ENCODE measurements at places on chromosomes 7 and 10.

DNA sequence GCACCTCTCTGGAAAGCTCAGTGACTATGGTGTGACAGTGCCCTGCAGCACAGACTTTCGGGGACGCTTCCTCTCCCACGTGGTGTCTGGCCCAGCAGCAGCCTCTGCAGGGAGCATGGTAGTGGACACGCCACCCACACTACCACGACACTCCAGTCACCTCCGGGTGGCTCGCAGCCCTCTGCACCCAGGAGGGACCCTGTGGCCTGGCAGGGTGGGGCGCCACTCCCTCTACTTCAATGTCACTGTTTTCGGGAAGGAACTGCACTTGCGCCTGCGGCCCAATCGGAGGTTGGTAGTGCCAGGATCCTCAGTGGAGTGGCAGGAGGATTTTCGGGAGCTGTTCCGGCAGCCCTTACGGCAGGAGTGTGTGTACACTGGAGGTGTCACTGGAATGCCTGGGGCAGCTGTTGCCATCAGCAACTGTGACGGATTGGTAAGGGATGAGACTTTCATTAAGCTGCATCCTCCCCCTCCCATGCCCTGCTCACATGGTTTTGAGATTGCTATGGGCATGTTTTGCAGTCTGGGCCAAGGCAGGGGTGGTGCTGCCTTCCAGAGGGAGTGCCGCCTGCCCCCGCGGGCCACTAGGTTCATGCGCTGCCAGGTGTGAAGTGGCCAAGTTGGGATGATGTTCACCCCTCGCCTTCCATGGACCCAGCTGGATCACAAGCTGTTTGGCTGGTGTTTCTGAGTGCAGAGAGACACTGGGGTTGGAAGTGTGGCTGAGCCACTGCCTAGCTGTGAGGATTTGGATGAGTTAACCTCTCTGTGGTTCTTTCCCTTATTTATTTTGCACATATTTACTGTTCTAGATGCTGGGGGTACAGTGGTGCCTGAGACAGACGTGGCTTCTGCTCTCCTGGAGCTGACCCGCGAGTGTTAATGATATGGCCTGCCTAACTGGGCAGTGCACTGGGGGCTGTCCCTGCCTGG, 2.5 kb downstream of the ADAMTS14 start:
- no peak for DNase-seq

DNA sequence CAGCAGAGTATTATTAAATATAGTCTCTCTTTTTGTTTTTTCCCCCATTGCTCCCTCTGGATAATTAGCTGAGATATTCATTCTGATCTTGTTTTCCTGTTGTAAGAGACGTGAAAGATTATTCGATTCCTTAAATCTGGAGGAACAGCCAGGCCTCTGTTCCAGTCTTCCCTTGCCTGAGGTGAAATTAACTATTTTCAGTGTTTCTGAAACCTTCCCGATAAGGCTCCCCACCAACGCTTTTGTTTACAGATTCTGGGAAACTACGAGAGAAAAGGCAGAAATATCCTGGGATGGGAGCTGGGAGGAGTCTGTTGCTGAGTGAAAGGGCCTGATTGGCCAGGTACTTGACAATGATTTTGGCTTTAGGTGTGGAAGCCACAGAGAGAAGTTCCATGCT, 63.6 kb upstream of the AGR3 start:
- peak; percentile 28 for DNase-seq

GRCh38 chr10:93745408-93746065, 12.2 kb upstream of the LGI1 start:
- peak; percentile 19 for DNase-seq

GRCh38 chr7:122889116-122889515, 2.9 kb upstream of the CADPS2 start:
- DNase-seq = no peak

DNA sequence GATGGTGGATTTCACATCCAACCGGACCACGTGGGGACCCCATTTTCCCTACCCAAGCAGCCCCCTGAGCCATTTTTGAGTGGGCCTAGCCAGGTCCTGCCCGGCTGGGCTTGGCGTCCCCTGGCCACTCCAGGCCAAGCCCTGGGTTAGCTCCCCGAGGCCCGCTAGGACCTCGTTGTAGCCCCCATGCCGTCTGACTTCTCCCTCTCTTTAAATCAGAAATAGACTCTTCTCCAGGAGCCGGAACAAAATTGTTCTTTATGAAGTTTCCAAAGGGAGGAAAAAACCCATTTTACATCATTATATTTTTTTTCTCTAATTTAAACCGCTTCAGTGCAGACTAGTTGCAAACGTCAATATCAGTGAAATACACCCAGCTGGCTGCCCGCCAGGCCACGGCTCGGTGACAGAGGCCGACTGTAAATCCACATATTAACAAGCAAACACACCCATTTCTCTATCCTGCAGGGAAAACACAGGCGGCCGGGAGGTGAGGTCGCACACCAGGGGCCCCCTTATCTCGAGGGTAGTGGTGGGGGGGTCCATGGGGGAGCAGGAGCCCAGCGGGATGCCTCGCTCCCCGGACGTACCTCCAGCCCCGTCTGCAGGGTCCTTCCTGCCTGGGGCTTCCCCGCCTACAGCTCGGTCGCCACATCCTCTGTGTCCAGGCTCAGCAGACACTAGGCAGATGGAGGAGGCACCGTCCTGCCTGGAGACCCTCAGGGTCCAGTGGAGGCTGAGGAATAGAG, 72.7 kb downstream of the ELFN1 start:
- DNase-seq = peak; percentile 63

GRCh38 chr7:33459340-33459751, 330.0 kb downstream of the BBS9 start:
- DNase-seq = peak; percentile 66

DNA sequence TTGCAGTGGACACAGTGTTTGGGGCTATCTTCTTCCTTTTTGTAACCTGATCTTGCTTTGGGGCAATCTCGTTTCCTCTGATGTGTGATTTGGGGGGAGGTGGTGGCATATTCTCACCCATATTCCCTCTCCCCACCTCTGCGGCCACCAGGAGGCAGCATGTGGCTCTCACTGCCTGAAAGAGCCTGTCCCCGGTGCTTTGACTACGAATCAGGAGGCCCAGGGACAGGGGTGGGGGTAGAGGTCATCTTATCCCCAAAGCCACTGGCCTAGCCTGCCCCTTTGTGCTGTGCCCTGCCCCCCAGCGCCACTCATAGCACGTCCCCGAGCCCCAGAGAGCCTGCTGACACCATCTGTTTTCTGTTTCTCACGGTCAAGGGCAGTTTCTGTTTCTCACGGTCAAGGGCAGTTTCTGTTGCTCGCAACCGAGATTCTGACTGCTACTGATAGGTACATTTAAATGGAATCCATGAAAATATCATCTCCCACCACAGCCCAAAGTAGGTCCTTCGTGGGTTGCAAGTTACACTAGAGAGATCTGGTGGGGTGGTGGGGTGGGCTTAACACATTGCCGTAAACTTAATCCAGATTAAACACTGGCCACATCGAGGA, 28.2 kb downstream of the PHYH start:
- DNase-seq = peak; percentile 54

GRCh38 chr7:151838861-151839381, 38.0 kb downstream of the PRKAG2 start:
- DNase-seq = no peak

GRCh38 chr7:47945261-47946015, 2.8 kb downstream of the PKD1L1 start:
- peak; percentile 69 for DNase-seq

DNA sequence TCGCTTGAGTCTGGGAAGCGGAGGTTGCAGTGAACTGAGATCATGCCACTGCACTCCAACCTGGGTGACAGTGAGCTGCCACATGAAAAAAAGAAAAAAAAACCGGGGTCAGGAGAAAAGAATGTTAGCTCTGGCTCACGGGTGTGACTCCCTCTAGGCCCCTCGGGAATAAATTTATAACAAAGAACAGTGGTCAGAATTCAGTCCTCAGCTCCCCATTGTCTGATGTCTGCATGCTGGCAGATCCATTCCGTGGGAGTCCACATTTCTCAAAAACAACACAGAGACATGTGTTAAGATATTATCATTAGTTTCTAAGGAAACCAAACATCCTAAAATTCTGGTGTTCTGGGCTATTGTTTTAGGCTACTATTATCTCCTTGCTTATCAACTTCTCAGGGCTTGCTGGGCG, 90.6 kb downstream of the MARCHF5 start:
- DNase-seq = no peak

- no peak for DNase-seq
Measured at GRCh38 chr7:30001998-30002397, 12.4 kb upstream of the SCRN1 start.

DNA sequence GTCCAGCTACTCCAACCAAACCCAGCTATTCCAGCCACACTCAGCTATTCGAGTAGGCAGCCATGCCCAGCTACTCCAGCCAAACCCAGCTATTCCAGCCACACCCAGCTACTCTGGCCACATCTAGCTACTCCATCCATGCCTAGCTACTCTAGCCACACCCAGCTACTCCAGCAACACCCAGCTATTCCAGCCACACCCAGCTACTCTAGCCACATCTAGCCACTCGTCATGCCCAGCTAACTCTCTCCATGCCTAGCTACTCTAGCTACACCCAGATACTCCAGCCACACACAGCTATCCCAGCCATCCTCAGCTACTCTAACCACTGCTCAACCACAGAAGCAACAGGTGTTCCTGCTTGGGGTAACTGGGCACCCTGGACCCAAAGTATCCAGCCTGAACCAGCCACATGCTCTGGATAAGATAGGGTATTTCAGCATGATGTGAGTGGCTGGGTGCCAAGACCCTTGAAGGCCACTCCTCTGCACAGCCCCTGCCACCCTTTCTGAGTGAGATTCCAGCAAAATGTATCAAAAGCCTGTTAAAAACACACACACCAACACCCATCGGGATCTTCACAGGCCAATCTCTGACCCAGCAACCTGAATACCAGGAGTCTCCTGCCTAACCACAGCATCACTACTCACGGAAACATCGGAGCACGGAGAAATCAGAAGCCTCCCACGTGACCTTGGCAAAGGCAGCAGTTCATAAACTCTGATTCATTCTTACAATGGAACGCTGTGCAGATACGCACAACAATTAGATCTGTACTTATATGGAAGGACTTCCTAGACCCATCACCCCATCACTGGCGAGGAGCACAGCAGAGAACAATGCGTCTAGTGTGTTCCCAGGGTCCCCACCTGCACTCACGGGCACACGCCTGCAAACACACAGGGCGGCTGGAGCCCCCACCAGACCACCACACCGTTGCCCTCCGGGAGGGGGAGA, 51.8 kb upstream of the DNAAF5 start:
- peak; percentile 69 for DNase-seq

GRCh38 chr7:47211519-47211973, 370.4 kb downstream of the TNS3 start:
- DNase-seq = peak; percentile 22

- no peak for DNase-seq
Measured at GRCh38 chr7:14048889-14049288, 59.4 kb upstream of the ETV1 start.

- no peak for DNase-seq
Measured at GRCh38 chr7:64640504-64640903, 25.4 kb upstream of the ZNF107 start.

DNA sequence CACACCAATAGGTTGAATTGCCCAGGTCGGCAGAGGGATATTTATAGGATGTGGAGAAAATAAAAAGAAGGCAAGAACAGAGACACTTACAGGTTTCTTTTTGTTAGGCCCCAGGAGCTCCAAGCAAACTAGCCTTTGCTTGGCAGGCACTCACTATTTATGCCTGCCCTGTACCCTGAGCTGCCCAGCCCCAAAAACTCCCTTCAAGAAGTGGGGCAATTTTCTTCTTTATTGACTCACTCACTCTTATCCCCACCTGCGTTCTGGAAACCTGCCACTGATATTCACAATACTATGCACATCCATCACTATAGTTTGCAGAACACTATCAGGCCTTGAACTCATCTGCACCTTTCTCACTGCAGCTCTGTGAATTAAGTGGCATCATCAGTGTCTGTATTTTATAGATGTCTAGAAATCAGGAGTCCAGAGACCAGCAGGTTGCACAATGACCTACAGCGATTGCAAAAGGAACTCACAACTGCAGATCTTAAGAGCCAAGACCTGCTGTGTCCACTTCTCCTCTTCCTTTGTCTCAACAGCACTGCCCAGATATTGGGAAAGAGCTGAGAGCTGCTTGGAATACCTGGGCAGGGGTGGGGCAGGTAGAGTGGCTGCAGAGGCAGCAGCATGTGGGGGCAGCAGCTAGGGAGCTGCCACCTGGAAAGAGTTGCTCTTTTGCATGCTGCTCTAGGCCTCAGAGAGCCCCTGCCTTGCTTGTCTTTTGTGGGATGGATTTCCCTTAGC, at the start of gene SFTPD:
TSS of gene SFTPD (minus strand) at position 130 of the 747 bp plus-strand sequence. CDS start 2,446 bp downstream, outside the sequence.
- no peak for DNase-seq

- peak; percentile 92 for DNase-seq
Measured at GRCh38 chr10:103504181-103504783, 10.8 kb downstream of the NEURL1 start.

DNA sequence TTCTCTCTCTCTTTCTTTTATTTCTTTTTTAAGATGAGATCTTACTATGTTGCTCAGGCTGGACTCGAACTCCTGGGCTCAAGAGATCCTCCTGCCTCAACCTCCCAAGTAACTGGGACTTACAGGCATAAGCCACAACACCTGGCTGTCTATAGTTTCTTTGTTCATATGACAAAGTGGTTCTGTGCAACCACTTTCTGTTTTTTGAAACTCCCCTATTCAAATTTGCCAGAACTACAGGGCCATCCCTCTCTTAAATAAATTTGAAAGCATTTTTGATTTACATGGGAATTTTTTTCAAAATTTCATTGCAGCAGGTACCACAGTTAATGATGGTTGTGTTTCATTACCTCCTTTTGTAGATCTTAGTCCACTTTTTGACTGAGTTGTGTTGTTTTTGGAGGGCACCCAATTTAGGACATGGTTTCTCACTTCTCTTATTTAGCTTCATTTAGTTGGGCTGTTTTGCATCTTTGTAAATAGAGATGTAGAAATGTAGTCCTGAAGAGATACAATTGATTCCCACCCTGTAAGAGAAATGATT, 119.2 kb downstream of the LRRC4 start:
- no peak for DNase-seq

DNA sequence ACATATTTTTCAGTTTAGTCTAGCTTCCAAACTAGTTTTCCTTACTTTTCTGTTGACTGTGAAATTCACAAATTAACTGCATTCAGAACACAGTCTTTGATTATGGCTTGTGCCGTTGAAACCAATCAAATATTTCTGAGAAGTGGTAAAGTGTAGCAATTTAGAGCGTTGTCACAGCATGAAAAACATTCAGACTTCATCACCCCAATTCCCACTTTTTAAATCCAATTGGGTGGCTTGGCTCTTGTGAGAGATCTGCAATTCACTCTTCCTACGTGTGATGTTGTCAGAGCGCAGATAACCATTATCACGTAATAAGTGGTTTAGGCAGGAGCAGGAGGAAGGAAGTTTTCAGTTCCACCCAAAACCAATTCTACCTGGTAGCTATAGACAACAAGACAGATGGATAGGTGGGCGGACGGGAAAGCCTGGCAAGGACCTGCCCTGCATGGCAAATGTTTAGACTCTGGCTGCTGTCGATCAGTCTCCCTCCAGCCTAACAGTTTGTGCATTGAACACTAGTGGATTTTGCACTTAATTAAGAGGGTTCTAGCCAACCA, 8.9 kb downstream of the COBL start:
- DNase-seq = no peak

DNA sequence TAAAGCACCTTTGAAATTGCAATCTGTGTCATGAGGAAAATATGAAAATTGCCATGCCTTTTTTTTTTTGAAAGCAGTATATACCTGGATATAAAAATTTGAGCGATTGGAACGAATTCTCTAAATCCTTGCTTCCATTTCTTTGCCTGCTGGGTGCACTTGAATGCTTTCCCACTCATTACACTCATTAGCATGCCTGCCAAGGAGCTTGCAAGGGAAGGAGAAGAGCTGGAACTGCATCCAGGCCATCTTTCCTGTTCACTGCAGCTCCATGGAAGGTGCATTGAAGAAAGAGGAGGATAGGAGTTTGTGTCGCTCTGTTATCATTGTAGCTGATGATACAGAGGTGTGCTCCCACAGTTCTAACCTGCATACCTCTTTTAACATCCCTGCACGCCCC, 102.4 kb upstream of the GJD4 start:
- DNase-seq = no peak

Data from RPMI7951 (cell line).